ENCODE measurements at places on chromosomes 13 and 19.

GRCh38 chr19:41332000-41332399, 21.7 kb downstream of the TGFB1 start:
- no peak for DNase-seq

DNA sequence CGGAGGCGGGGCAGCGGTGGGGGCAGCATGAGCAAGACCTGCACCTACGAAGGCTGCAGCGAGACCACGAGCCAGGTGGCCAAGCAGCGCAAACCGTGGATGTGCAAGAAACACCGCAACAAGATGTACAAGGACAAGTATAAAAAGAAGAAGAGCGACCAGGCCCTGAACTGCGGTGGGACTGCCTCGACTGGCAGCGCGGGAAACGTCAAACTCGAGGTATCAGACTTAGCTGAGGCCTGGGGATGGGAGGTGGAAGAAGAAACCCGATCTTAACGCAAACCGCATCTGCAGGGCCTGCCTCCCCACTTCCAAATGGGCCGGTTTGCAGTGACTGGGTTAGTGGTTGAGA, 693 bp downstream of the RFXAP start:
- peak; percentile 8 for DNase-seq

DNA sequence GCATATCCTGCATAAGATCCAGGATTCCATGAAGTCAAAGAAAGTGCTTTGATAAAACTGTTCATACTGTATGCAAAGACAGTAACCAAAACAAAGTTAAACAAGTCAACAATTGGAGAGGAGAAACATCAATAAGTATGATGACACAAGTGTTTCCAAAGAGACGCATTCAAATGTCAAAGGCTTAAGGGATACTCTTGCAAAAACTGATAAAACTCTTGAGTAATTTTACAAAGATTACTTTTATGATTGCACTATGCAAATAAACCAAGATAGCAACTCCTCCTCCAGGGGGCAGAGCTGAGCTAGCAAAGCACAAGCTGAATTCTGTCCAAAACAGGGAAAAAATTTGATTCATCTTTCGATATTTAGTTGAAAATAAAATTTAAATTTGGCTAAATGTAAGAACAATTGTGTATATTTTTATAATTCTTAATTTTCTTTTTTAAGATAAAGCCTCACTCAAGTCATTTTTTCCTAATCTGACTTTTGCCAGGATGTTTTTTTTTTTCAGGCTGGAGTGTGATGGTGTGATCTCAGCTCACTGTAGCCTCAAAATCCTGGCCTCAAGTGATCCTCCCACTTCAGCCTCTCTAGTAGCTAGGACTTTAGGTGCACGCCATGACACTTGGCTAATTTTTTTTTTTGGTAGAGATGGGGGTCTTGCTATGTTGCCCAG, 84.0 kb downstream of the MZT1 start:
- DNase-seq: peak; percentile 2

- no peak for DNase-seq
These were observed 15.4 kb upstream of the STK24 start for GRCh38 chr13:98592362-98592732.

GRCh38 chr13:39952249-39953233, 297.1 kb downstream of the COG6 start:
- peak; percentile 31 for DNase-seq

- DNase-seq: no peak
These were observed 60.7 kb upstream of the URI1 start for GRCh38 chr19:29881386-29881785.

DNA sequence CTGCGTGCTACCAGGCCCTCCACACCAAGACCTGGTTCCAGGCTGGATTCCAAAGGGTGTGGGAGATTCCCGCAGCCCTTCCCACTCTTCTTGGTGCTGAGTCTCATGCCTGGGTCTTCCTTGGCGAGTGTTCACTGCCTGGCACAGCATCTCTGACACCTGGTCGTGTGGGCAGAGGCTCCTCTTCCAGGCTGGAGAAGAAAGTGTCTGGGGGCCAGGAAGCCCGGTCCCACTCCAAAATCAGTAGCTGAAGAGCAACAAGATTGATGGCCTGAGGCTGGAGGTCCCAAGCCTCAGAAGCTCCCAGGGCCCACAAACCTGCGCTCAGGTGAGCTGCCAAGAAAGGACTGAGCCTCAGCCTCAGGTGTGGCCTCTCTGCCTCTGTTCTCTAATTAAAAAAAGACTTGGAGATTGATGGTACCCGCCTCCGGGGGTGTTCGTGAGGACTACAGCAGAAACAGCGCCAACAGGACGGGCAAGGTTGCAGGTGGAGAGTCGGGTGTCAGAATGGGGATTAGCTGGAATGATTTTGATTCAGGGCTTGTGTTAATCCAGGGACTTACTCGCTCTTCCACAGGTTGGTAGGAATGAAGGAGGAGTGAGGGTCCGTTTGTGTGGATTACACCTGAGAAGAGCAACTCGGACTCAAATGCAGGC, 217.5 kb downstream of the TEX29 start:
- no peak for DNase-seq

- DNase-seq: no peak
These were observed 25.3 kb upstream of the MEDAG start for GRCh38 chr13:30880856-30881155.

DNA sequence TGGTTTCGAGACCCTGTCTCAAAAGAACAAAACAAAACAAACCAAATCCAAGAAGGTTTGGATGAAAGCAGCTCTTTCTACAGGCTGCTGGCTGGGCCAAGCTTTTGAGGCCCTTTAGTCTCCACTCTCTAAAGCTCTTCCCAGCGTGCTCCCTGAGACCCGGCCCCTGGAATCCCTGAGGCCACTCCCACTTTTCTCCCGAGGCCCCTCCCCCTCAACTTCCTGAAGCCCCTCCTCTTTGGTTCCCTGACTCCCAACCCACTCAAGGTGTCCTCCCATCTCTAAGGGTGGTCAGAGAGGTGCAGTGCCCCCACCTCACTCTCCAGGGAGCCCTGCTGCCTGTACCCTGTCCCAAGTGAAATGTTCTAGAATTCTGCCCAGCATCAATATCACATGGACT, 10.6 kb downstream of the ERICH6B start:
- DNase-seq: no peak

DNA sequence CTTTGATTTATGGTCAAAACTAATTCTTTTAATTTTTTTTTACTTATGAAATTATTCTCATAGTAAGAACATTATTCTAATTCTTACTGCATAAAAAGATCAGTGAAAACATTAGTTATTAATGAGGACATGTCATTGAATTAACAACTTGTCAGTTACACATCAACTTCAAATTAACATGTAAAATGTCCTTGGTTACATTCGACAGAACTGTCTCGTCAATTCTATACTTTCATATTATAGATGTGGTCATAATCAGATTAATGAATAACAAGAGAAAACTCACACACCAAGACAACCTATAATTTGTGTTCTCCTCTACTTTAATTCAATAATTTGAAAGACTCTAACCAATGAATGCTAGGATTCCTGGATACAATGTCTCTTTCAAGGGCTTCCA, 66.7 kb downstream of the KATNAL1 start:
- DNase-seq: no peak

- DNase-seq: no peak
These were observed 14.9 kb downstream of the NCAN start for GRCh38 chr19:19226663-19227062.

- peak; percentile 77 for DNase-seq
These were observed 1.9 kb downstream of the CNN2 start for GRCh38 chr19:1028062-1028926.

DNA sequence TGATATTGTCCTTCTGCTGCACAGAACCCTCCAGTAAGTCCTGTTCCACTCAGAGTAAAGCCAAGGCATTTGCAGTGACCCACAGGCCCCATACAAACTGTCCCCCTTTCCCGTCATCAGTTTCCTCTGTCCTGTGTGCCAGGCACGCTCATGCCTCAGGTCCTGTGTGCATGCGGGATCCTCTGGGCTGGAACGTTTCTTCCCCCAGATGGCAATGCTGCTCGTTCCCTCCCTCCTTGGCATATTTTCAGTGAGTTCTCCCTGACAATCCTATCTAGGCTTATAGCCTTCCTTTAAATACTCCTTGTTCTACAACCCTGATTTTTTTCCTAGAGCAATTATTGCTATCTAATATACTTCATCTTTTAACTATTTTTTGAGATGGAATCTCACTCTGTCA, 5.7 kb downstream of the OPA3 start:
- no peak for DNase-seq

DNA sequence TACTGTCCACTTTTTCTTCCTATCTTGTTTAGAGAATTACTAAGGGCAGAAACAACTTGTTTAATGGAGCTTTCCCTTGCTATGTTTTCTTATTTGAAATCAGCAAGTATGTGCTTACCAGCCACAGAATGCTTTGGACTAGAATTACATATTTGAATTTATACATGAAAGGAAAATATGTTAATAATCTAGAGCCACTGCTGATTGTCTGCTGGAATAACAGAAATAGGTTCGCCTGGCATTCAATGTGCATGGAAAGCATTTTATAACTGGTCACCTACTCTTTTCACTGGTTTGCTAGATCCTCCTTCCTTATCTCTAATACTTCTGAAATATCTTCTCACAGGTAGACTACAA, 8.0 kb downstream of the EFNB2 start:
- no peak for DNase-seq

GRCh38 chr13:62320129-62321108, 904.8 kb upstream of the PCDH20 start:
- no peak for DNase-seq

DNA sequence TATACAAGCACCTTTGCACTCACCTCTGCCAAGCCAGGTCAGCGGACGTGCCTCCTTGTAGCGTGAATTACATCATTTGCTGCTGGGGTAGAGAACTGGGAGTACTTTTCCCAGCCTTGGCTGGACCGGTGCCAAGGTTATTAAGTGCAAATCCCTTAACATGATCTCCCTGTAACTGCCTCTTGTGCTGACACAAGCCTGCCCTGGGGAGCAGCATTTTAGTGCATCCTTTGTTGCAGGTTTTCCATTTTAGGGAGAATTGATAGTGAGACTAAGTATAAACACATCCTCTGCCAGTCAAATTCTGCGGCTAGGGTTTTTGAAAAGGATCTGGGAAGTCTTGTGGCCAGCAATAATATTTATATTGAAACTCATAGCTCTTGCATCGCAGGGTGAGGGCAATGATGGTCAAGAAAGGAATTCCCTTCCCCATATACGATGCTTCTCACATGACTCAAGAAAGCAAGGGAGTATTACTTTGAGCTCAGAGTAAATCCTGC, 32.7 kb upstream of the DCLK1 start:
- DNase-seq: no peak

- DNase-seq: no peak
These were observed 38.6 kb downstream of the TNFRSF19 start for GRCh38 chr13:23608701-23609413.

GRCh38 chr13:106534639-106535551, 567 bp downstream of the EFNB2 start:
- no peak for DNase-seq

- DNase-seq: no peak
These were observed 473.6 kb downstream of the FOXO1 start for GRCh38 chr13:40192858-40193257.

DNA sequence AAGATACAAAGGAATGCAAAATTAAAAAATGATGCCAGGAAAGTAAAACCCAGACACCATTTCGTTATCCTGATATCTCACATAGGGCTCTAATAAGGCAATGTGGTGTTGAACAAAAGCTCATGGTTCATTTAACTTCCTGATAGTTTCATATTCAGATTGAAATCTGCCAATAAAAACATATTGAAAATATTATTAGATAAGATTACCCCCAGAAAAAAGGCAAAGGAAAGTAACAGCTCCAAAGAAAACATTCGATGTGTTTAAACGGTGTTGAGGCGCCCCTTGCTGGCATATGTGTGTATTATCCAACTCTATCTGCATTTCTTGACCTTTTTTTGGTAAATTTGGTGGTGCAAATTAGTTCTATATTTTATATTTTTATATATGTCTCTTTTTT, 75.9 kb downstream of the ESD start:
- DNase-seq: peak; percentile 20

DNA sequence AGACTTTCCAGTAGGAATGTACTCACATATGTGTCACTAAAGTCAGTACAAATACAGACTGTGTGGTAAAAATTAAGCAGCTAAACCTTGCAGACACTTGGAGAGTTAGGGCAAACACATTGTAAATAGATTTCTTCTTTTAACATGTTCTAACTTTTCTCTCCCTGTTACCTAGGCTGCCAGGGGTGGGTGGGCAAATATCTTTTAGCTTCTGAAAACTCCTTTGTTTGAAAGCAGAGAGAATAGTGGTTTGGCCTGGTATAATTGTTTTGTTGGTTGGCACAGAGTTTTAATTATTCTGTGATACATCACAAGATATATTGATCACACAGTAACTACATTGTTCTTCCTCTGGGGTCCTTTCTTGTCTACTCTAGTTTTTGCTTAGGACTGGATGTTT, 289.8 kb upstream of the DACH1 start:
- DNase-seq: no peak

GRCh38 chr13:23993680-23993985, 96.3 kb upstream of the C1QTNF9B start:
- DNase-seq: no peak

Data from CD4-positive, alpha-beta T cell treated with Interleukin-6 at 100 ng/mL for 8 hours (primary cell).